Anterior cingulate cortex (tissue), 58 donors: ENCODE measurements at places on chromosomes 3 and 15.

DNA sequence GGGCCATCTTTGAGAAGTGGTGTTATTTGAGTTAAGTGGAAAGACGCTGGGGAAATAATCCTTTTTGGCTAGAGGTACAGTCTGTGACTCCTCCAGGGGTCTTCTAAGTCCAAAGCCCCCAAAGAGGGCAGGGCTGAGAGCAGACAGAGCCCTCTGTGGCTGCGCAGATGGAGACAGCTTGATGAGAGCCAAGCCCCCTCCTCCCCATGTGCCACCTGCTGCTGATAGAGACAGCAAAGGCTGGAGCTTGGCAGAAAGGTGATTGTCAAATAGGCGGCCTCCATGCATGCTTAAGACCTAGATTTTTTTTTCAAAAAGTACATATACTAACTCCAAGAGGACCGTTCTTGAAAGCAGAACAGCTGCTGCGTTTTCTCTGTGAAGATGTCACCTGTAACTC, 72.4 kb downstream of the CRYGS start:
- DNase-seq = no peak

GRCh38 chr3:86029590-86029989, 961.4 kb downstream of the VGLL3 start:
- DNase-seq = no peak

DNA sequence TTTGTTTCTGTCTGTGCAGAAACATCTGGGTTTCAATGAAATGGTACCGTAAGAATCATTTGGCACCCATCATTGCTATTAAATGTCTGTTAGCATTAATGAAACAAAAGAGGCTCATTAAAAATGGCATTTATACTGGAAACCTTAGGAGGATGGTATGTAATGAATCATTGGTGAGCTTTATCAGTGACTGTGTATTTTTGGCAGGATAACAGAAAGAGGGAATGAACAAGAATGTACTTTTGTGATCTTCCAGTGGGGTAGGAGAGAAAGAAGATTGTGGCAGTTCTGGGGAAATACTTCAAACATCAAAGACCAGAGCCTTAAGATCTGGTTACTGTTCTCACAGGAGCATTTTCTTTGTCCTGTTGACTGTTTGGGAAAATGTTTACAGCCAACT, 4.7 kb upstream of the DCBLD2 start:
- DNase-seq = no peak

DNA sequence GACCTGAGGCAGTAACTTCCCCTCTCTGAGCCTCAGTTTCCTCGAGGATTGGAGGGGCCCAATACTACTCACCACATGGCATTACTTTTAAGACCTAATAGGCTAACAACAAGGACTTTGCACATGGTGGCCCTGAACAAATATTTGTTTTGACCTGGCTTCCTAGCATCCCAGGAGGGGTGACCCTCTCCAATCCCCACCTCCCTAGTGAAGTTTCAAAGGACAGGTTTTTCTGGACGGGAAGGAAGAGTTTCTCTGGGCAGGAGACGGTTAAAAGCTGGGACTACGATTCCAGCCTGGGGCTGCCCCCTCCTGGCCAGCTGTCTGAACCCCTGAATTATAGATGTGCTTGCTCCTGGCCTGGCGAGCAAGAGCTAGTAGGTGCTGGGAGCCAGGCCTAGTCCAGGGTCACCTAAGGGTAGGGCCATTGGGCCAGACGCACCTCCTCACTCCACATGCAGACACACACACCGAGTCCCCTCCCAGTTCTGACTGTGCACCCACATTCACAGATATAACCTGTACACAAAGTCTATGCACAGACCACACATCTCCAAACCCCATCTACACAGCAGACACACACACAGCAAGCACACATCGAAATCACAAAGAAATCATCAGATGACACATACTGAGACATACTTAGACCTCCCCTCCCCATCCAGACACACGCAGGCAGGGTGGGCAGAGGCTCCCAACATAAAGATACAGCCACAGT, 2.7 kb upstream of the ISL2 start:
- no peak for DNase-seq

GRCh38 chr3:179037351-179037750, 34.3 kb downstream of the ZMAT3 start:
- no peak for DNase-seq

- no peak for DNase-seq
These were observed 215.2 kb downstream of the C3orf38 start for GRCh38 chr3:88364926-88365325.

GRCh38 chr15:68347392-68347791, 69.8 kb downstream of the FEM1B start:
- DNase-seq = no peak

GRCh38 chr15:28117432-28117990, 18.4 kb upstream of the OCA2 start:
- DNase-seq = no peak

- DNase-seq = no peak
These were observed 962.2 kb downstream of the TUSC7 start for GRCh38 chr3:117671722-117672318.

DNA sequence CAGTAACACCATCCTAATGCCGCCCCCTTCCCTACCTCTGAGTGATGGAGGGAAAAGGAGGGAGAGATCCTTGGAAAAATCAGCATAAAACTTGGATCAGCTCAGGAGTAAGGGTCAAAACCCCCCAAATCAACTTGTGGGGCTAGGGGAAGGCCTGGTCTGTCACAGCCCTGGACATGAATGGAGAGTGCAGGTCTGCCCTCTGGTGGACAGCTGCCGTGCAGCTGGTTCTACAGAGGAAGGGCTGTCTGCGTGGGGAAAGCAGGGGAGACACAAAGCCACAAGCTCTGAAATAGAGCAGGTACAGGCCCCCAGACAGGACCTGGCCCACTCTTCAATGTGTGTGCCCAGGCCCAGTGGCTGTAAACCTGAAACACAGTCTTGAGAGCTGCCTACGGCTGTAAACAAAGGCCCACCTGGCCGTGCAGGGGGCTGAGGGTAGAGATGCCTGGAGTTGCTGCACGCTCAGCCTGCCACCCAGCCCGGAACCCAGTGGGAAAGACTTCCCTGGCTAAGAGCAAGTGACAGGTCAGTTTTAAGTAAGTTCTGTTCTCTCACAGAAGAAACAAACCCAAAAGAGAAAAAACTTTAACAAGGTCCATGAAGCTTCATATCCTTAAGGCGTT, 16.4 kb downstream of the CLK3 start:
- DNase-seq = peak; percentile 60

- DNase-seq = no peak
These were observed 55.8 kb upstream of the FAM98B start for GRCh38 chr15:38398134-38398533.

- DNase-seq = no peak
These were observed 62.5 kb upstream of the MLF1 start for GRCh38 chr3:158508481-158508880.

GRCh38 chr15:81945014-81945615, 100.7 kb downstream of the MEX3B start:
- DNase-seq = no peak

GRCh38 chr15:70436428-70436827, 326.9 kb downstream of the UACA start:
- DNase-seq = no peak

GRCh38 chr3:143552851-143553250, 295.4 kb downstream of the SLC9A9 start:
- DNase-seq = no peak

DNA sequence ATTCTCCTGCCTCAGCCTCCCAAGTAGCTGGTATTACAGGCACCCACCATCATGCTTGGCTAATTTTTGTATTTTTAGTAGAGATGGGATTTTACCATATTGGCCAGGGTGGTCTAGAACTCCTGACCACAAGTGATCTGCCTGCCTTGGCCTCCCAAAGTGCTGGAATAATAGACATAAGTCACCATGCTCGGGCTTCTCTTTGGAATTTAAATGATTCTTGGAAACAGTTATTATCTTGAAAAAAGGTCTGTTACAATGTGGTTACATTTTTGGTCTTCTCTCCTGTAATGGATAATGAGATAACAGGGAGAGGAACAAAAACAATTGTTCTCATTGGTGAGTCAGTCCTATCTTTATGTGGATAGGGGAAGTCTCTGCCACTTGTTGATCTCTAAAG, 59.8 kb upstream of the AADACL2 start:
- DNase-seq = no peak

- no peak for DNase-seq
These were observed 8.4 kb upstream of the ANP32A start for GRCh38 chr15:68829068-68829467.

GRCh38 chr3:172562871-172563865, 39.9 kb upstream of the TNFSF10 start:
- no peak for DNase-seq

- no peak for DNase-seq
These were observed 1.7 kb downstream of the SCN11A start for GRCh38 chr3:39050029-39050428.

DNA sequence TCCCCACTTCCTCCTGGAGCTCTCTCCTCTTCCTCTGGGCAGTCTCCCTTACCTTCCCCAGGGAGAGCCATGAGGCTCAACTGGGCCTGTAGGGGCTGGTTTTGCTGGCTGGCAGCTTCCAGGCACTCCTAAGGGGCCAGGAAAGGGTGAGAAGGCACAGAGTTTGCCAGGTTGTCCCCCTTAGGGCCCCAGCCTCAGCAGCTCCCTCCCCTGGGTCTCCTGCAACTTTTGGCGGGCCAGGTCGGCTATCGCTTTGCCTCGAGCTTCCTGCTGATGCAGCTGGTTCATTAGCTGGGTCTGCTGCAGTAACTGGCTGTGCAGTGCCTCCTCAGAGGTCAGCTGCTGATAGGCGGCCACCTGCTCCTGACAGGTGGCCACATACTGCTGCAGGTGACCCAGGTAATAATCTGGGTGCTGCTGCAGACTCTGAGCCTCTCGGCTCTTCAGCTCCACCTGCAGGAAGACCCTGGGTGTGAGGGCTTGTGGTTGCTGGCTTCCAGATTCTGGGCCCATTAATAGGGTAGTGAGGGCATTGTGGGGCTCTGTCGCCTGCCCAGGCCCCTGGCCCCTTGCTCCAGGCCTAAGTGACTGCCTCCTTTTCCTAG, 29.7 kb upstream of the OR4F6 start:
- DNase-seq = no peak

DNA sequence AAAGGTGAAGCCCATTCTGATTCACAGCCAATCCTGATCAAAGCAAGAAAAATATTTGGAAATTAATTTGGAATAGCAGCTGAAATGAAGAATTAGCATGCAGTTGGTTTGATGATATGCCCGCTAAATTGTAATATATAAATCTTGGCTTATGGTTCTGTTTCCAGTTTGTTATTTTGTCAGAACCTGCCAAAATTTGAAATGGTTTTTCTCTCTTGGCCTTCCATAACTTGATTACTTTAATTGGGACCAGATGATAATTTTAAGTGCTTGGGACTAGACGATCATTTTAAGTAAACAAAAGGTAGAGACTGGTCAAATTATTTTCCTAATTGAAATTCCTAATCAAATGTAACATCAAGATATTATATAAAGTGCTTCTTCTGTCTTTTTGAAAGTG, 842.4 kb downstream of the TBL1XR1 start:
- no peak for DNase-seq

GRCh38 chr3:126361211-126361610, 4.0 kb upstream of the KLF15 start:
- DNase-seq = no peak

DNA sequence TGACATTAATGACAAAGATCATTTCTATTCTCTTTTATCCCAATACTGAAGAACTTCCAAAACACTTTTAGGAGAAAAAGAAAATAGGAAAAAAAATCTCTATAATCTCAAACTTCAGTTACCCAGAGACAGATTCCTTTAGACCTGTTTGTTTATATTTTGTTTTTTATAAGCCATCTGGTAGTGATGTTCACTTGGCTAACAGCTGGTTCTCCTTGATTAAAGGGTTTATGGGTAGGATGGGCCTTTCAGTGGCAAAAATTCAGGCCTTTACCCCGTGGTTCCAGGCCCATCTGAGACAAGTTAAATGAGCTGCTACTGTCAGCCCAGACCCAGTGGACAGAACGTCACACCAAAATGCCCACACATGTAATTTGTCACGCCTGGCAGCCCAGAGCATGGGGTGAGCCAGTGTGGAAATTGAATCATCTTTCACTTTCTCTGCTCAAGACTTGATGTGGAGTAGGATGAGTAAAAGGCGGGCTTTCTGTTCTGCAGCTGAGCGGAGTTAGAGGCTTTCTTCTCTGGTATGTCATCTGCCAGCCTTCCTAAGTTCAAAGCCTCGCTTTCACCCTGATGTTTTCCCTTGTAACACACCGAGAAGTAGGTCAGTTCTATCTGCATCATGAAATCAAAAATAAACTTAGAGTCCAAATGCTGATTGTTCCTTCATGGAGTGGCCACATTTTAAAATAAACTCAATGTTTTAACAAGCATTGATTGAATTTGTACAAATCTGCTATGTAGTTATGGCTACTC, 62.5 kb upstream of the SKOR1 start:
- no peak for DNase-seq

GRCh38 chr3:143514874-143515273, 333.4 kb downstream of the SLC9A9 start:
- no peak for DNase-seq

GRCh38 chr15:93321881-93322282, 232.9 kb upstream of the RGMA start:
- no peak for DNase-seq

DNA sequence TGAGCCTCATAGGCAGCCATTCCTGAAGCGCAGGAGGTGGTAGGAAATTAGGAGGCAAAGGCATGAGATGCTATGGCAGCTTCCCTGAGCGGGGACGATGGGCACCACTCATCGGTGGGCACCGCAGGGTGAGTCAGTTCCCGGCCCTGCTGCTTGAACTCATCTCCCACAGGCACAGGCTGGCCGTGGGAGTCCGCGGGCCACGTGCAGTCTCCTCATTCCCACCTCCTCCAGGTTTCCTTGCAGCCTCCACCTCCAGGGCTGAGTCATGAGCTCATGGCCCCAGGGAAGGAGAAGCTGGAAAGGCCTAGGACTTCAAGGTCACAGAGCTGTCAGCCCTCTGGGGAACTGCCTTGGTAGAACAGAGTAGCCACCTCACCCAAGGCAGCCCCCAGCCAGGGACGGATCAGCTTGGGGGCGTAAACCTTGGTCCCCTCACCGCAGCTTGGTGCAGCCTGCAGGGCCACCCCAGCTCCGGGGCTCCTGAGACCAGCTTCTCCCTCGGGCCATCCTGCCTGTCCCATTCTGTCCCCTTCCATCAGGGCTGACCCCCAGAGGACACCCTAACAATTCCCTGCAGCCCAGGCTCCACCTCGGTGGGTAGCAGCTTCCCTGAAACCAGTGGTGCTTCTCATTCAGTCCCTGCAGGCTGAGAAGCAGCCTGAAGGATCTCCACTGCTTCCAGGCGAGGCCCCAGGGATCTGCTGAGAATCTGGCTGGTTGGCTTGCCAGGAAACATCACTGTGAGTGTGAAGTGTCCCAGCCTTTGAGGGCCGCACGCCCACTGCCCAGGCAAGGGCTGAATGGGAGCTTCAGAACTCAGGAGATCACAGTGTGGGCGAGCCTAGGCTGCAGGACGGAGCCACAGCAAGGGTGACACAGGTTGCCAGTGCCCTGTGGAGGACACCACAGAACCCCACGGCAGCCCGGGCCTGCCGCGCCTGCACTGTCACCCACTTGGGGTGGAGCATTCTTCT, 150.7 kb upstream of the MEF2A start:
- no peak for DNase-seq

- no peak for DNase-seq
These were observed 2.7 kb downstream of the FBN1 start for GRCh38 chr15:48642795-48643194.
